Activated T-helper 9 cell treated with anti-CD3 and anti-CD28 coated beads, Interleukin-2, amount 50 U/mL, for 16 hours (primary cell): ENCODE measurements at places on chromosomes 4 and X.

- no peak for DNase-seq
Observed at GRCh38 chrX:51894697-51895336, 1.4 kb downstream of the MAGED1 start.

DNA sequence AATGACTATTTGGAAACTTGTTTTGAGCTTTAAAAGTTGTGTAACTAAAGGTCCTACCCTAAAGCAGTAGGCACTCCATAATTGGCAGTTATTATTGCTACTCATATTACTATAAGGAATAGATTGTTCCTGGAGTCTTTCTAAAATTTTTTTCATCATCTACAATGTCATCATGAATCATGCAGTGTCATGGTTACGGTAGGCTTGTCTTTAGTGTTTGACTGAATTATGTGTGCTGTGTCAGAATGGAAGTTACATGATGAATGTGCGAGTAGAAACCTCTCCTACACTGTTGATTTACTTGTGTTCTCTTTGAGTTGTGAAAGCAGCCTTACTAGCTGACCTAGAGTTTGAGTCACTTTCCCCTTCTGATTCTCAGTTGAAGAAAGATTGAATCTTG lies 1099.9 kb downstream of the RAPGEF2 start:
- no peak for DNase-seq

- DNase-seq, result no peak
Observed at GRCh38 chrX:9390121-9390520, 74.7 kb upstream of the TBL1X start.

- DNase-seq, result no peak
Observed at GRCh38 chr4:106186201-106186600, 129.8 kb downstream of the TBCK start.

DNA sequence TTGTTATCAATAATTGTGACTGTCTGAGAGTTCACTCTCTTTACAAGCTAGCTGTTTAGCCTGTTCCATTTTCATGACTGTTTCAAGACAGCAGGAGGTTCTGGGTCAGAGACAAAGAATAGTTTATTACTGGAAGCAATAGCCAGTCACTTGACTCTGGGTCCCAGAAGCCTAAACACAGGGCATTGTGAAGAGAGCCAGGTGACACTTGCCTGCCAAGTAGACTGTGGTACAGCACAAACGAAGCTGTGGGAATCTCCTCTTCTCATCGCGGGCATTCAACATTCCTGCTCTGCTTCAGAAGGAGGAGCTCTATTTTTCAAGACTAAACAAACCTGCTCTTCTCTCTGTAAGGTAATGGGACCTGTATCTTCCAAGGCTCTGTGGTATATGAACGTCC lies 485.1 kb downstream of the TRIML1 start:
- no peak for DNase-seq

- DNase-seq, result no peak
Observed at GRCh38 chr4:175339100-175339707, 421.0 kb downstream of the ADAM29 start.

- no peak for DNase-seq
Observed at GRCh38 chr4:122876456-122876855, 45.9 kb downstream of the NUDT6 start.

DNA sequence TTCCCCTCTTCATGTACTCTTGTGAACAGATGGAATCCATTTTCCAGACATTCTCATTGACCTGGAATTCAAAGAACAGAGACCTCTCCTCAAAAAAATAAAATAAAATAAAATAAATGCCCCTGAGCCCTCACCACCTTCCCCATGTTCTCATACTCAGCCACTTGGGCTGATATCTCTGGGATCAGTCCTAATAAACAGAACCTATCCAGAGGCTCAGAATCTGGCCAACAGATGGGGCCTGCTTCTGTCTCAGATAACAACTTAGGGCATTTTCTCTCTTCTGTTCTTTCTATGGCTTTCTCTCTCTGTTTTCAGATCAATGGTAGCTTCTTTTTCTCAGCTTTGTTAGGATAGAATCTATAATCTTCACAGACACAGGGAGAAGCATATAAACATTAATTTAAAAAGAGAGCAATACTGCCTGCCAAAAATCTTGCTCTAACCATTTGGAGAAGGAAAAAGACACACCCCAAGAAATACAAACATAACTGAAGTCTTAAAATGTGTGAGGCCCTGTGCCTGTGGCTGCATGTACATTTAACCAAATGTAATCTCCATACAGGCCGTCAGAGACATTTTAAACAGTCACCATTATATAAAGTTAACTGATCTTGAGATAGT lies 907.1 kb downstream of the FAT4 start:
- no peak for DNase-seq

- DNase-seq, result no peak
Observed at GRCh38 chrX:131826572-131826971, 196.5 kb upstream of the STK26 start.

- DNase-seq, result no peak
Observed at GRCh38 chr4:30726090-30726675, 6.0 kb downstream of the PCDH7 start.

GRCh38 chr4:160265836-160266235 lies 1163.0 kb downstream of the RAPGEF2 start:
- no peak for DNase-seq

GRCh38 chr4:5474756-5475155 lies 233.6 kb downstream of the EVC2 start:
- DNase-seq, result no peak

DNA sequence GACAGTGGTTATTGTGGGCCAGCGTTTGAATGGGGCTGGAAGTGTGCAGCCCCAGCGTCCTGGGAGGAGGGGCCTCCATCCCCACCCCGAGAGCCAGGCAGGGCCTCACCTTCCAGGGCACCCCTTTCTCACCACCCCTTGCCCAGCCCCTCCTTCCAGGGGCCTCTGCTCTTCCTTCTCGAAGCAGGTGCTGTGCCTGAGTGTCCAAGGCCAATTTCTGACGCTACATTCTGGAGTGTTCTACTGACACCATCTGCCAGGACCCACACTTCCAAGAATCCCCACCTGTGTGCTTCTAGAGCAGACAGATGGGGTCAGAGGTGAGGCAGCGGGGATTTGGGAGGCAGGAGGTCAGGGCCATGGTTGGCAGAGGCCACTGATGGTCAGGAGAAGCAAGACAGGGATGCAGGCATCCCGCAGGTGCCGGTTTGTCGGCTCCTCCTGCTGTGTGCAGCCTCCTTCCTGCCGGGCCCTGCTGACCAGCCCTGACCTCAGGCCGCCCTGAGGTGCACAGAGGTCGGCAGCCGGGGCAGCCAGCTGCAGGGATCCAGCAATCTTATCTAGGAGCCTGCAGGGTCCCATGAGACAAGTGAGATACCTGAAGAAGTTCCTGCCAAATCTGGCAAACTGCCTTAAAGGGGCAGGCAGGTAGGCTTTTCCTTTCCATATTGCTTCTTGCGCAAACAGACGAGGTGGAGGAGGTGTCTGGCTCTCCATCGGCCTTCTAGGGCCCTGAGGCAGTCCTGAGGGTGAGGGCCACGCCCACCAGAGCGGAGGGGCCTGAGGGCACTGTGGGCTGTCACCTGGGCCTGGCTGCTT lies 18.8 kb downstream of the MSANTD1 start:
- no peak for DNase-seq

DNA sequence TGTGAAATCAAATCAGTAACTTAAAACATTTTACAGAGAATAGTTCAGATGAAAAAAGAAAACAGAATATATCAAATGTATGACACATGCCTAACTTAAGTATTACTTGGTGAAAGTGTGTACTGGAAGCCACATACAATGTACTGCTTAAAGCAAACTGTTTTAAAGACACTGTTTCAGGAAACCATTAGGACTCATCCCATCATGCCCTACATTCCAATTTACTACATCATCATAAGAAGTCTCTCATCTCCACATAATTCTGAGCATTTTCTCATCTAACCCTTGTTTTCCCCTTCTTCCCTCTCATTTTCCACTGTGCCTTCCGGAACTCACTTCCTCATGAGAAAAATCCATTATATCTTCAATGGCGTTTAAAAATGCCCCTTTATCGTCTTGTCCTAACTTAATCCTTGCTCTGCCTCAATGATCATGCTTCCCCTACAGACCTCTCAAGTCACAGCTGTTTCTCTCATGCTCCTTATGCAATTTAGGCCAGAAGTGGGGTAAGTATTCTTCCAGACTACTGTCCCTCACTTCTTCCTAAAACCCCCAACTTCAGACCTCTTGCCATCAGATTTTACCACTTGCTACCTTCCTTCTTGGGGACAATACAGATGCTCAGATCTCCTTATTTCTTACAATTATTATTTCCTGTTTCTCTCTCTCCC lies 26.8 kb upstream of the FGF5 start:
- no peak for DNase-seq

DNA sequence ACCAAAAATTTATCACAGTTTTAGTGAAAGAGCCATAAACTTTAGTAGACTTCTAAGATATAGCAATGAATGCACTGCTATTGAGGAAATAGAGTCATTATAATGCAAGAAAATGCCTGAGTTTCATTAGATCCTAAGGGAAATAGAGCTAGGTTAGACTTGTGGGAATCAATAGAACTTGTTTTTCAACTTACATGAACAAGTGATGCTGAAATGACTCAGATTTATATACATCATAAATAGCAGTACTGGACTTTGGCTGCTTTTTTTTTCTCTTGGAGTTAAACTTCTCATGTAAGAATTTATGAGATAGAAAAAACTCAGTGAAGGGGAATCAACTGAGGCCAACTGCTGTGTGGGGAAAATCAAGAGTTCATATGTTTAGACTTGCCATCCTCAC lies 216.5 kb upstream of the AADAT start:
- DNase-seq, result no peak

DNA sequence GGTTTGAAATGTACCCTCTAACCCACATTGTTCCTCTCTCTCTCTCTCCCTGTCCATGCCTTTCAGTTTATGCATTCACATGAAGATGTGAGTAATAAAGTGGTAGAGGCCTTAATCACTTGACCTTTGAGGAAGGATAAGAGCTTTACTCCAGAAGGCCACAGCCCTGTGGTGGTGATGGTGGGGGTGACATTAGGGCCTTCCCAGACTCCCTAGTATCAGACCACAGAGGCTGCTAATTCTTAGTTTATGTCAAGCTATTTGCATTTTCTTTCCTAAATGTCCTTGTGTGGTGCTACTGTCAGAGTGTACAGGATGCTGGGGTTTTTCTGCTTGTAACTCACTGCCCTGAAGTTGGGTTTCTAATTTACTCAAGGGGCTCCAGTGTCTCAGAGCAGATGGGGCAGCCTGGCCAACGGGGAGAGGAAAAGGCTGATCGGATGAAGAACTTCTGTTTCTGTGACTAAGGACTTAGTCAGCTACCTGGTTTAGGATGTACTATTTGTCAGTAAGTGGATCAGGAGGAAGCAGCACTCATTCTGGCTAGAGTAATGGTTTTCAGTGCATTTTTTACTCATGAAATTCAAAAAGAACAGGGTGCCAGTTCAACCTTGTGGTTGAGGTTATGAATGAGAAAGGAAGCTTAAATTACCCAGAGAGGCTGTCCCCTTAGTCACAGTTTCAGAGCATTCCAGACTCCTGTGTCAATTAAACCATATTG lies 509.6 kb upstream of the DIPK2B start:
- peak; percentile 29 for DNase-seq

DNA sequence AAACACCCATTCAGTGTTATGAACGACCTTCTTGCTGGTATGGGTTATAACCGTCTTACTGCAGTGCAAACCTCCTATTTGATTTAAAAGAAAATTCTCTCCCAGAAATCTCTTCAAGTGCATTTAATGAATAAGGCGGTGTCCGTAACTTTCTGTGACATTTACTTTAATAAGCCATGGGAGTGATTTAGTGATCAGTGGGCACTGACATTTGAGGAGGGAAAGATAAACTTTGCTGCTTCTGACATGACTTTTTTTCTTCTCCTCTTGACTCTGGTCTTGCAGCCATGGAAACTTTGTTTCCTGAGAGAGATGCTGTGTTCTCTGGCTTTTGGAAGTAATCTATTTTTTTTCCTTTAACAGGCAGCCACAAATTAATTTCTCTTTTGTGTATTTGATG lies 106.1 kb downstream of the NHS start:
- DNase-seq, result no peak

DNA sequence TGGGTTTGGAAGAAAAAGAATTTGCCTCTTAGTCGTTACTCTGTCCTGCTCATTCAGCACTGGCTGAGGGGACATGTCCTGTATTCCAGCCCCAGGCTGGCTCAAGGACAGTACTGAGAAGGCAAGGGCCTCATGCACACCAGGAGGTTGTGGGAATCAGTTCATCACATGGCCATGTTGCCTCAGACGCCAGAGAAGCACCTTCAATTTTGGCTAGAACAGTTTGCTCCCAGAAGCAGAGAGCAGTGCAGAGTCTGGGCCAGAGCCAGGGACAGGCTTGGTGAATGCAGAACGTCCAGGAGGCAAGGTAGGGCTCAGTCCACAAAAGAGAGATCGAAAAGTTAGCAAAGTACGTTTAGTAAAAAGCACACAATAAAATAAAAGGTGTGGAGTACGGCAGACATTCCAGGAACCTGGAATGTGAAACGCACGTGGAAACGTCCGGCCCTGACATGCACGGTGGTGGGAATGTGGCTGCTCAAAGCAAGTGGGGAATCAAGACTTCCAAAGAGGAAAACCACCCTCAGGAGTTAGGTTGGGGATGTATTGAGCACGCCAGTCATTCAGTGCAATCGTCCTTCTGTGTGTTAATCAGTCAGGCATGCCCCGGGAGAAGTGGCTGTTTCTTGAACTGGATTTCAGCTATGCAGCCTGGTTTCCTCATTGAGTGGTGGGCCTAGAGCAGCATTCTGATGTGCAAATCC lies 1.2 kb upstream of the SLC2A9 start:
- DNase-seq, result no peak

- DNase-seq, result no peak
Observed at GRCh38 chr4:25792876-25793275, 69.9 kb downstream of the SEL1L3 start.

- DNase-seq, result no peak
Observed at GRCh38 chr4:187606581-187606980, 389.0 kb upstream of the ZFP42 start.

GRCh38 chr4:103786593-103786992 lies 66.8 kb upstream of the TACR3 start:
- no peak for DNase-seq

DNA sequence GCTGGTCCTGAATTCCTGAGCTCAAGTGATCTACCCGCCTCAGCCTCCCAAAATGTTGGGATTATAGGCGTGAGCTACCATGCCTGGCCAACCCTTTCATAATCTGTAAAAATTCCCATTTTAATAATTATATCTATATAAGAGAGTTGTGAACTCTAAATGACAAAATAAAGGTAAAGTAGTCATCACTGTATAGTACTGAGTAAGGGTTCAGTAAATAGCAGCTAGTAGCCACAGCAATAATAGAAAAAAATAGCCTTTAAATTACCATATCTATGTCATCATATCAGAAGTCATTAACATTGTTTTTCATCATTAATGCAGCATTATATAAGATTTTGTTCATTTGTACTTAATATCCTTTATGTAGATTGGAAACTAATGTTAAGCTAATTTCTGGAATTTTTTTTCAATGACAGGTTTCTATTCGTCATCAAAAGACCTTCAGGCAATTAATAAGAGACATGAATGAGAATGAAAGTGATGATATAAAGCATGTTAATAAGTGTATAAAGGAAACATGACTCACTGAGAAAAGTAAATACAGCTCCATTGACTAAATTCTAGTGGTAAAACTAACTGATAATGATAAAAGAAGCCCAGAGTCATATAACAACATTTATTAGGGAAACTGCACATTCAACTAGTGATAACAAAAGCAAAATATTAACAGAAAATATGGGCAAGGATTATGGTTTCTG lies 85.9 kb upstream of the UGT8 start:
- no peak for DNase-seq
